ENCODE measurements at places on chromosomes 11 and 22.

DNA sequence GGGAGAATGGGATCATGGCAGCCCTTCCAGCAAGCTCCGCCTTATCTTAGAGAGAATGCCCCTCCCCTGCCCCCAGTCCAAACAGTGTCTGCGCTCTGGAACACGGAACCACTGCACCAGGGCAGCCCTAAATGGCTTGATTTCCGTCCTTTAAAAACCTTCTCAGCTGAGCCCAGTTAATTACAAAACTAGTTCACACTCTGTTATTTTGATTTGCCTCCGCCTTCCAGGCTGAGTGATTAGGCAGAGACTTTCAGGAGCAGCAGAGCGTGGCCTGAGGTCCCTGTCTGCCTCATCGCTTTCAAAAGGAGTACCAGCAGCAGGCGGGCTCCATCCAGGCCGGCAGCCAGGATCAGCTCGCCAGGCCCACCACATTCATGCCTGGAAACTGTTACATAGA lies 313.0 kb downstream of the BRD1 start:
- DNase-seq, result no peak

GRCh38 chr11:86116386-86116726 lies 47.5 kb upstream of the PICALM start:
- DNase-seq, result no peak

- peak; percentile 52 for DNase-seq
Measured at GRCh38 chr11:65574811-65575567, 864 bp upstream of the EHBP1L1 start.

DNA sequence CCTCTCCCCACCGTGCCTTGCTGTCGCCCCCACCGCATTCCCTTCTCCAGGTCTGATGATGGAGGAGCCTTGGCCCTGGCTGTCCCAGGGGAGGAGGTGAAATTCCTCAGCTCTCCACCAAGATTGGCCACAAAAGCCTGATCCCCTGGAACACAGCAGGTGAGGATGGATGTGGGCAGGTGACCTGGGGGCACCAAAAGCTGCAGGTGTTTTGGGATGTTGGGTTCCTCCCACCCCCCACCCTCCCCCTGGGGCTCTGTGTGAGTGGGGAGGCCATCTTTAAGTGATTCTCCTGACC lies 639 bp downstream of the TRIOBP start:
- DNase-seq, result no peak

DNA sequence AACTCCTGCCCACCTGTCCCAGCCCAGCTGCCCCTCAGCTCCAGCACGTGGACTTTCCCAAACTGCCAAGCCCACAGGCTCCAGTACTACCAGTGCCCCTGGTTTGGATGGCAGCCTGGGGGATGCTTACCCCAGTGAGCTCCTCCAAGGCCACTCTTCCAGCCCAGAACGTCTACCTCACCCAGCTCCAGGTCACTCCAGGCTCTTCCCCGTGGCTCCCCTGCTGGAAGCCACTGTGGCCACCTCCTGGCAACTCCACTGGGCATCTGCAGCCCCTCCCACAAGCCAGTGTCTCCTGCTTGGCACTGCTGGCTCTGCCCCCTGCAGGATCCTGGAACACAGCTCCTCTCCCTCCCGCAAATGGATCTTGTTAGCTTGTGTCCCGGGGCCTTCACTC lies 29.3 kb downstream of the LMO1 start:
- no peak for DNase-seq

- no peak for DNase-seq
Measured at GRCh38 chr22:41482319-41482935, 13.5 kb downstream of the ACO2 start.

- DNase-seq, result no peak
Measured at GRCh38 chr11:35418282-35419183, 825 bp downstream of the SLC1A2 start.

DNA sequence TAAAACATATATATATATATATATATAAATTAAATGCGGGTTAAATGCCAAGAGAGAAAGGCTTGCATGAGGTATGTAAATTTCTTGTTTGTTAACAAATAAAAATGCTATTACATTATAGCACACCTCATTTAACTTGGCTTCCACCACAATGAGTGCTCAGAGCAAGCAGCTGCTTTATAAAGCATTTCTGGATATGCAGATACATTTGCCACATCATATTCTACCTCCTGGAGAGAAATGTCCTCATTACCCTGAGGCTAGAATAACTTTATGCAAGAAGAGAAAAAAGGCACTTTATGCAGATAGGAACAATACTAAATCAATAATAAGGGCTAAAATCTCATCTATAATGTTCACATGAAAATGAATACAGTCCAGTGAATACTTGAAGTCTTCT lies 181.7 kb upstream of the CCDC90B start:
- DNase-seq, result no peak

- no peak for DNase-seq
Measured at GRCh38 chr11:85810521-85810870, 445 bp downstream of the SYTL2 start.

DNA sequence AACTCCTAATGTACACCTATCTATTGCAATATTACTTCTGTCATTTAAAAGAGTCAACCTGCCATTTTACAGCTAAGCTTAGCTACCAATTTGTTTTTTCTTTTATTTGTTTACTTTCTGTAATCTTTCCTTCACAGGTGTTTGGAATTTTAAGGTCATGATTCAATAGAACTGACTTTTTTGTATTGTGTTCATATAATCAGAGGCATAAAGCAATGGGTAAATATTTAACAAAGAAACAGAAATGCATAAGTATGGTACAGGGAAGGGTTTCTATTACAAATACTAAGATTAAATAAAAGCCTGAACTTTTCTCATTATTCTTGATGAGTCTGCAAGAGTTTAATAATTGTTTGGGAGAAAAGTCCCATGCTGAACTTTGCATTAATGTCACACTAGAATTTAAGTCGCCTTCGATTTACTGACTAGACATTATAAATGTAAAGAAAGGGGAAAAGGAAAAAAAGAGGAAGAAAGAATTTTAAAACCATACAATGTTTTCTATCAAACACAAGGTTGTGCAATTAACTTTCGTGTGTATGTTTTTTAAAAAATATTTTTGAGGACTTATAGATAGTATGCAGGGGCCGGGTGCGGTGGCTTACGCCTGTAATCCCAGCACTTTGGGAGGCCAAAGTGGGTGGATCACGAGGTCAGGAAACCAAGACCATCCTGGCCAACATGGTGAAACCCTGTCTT lies 35.0 kb upstream of the HIPK3 start:
- peak; percentile 58 for DNase-seq

DNA sequence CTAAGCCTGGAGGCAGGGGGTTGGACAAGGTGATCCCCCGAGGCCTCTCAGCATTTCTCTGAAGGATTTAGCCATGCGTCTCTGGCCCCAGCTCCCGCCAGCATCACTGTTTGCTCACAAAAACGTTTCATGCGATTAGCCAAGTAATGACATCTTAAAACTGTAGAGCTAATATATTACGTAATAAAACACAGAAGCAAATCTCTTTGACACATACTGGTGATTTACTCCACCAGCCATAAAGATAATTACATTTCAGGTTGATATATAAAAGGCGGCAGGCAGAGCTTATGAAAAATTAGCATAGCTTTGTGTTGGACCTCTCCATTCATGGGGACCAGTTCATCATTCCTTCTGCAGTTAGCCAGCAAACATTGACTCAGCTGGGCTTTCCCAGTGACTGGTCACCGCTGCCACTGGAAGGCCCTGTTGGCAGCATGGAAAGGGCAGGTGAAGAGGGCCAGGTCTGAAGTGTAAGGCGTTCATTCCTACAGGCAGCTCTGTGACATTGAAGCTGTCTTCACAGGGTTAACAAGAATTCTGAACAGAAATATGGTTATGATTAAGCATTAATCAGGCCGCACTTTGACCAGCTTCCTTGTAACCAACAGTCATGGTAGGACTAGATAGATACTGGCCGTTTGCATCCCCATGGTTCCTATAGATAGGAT lies 150.3 kb downstream of the NECTIN1 start:
- peak; percentile 48 for DNase-seq

- no peak for DNase-seq
Measured at GRCh38 chr11:73413256-73413655, 37.1 kb downstream of the RELT start.

GRCh38 chr11:65917434-65918210 lies 1.2 kb downstream of the C11orf68 start:
- DNase-seq, result no peak

GRCh38 chr11:92784331-92784730 lies 185.1 kb upstream of the MTNR1B start:
- DNase-seq, result no peak

DNA sequence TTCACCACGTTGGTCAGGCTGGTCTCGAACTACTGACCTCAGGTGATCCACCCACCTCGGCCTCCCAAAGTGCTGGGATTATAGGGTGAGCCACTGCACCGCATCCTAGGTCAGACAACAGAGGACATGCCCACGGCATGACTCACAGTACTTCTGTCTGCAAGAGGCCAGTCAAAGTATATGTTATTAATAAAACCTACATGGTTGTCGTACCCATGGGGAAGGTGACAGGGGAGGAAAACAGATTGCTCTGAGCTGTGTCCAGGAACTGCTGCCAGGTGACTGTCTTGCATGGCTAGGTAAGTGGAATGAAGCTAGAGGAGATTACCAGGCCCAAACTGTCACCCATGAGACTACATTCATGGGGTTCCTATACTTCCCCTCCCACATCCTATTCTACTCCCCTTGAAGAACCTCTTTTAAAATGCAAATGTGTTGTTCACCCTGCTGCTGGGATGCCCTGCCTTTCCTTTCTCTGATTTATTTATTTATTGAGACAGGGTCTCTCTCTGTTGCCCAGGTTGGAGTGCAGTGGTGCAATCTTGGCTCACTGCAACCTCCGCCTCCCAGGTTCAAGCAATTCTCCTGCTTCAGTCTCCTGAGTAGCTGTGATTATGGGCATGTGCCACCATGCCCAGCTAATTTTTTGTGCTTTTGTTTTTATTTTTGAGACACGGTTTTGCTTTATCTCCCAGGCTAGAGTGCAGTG lies 2.0 kb upstream of the NLRX1 start:
- no peak for DNase-seq

DNA sequence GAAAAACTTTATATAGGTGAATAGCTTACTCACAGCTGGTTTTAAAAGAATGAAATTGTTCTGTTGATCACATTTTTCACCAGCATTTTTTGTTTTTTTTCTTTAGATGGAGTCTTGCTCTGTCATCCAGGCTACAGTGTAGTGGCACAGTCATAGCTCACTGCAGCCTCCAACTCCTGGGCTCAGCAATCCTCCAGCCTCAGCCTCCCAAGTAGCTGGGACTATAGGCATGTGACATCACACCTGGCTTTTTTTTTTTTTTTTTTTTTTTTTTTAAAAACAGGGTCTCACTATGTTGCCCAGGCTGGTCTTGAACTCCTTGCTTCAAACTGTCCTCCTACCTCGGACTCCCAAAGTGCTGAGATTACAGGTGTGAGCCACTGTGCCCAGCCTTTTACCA lies 3.6 kb downstream of the PACS1 start:
- DNase-seq, result no peak

DNA sequence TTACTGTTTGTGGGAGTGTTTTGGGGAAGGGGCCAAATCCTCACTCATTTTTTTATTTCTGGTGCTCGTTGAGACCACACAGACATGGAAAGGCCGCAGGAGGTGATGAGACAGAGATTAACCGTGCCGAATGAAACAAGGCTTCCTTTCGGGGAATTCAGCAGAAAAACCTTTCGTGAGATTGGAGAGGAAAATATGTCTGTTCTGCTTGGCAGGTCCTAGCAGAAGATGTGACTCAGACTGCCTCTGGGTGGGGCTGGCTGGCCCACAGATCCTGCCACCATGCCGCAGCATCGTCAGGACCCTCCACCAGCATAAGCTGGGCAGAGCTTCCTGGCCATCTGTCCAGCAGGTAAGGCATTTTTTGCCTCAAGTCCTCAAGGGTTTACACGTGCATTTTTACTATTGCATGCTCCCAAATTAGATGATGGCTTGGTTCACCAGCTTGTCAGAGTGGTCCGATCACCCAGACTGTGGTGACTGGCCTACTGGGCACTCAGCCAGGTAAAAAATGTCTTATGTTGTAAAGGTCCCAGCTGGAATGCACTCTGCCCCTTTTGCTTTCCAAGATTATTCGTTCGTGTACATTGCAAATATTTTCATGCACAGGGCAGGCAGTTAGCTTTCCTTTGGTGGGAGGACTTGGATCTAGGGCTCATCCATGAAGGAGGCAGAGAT lies 1.5 kb downstream of the DDB2 start:
- DNase-seq, result peak; percentile 58

DNA sequence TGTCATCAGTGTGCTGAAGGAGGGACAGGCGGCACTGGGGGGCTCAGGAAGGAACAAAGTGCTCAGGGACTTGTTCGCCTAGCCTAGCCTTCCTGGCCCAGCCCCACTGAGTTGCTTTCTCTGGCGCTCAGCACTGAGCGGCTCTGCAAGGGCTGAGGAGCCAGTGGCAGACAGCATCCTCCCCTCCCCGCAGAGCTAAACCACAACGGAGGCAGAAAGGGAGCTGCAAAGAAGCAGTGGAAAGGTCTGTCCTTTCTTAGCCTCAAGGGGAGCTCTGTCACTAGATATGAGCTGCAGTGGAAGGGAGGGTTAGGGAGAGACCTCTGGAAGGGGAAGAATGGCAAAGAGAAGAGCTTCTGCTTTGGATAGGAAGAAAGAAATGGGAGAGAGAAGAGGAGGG lies 89.7 kb upstream of the PHOX2A start:
- DNase-seq, result no peak

DNA sequence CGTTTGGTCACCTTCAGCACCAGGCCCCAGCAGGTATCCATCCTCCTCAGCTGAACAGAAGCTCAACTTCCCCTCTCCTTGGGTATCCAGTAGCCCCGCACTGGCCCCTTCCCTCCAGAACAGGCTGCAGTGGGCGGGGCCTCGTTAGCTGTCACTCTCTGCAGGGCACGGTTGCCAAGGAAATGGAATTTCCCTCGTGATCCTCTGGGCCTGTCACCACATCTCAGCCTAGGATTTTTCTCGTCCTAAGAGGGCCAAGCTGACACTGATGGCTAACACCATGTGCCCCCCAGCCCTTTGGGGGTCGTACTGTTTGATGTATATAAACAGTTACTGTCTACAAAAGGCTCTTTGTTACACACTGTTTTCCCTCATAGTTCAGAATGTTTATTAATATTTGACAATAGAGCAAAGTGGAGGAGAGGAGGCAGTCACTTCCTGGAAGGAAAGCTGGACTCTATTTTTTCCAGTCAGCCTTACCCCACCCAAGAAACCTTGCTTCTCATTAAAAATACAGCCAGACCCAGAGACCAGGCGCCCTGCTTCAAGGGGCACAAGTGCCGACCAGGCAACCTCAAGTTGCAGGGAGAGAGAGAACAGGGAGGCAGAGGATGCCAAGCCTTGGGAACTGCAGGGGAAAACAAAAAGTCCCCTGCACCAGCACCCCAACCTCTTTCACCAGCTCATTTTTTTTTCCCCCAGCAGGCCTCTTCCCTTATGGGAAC lies 44.5 kb downstream of the FEZ1 start:
- DNase-seq, result peak; percentile 33

All from HAP-1 (cell line).